ENCODE measurements at places on chromosomes 3 and 15. TPM values are rescaled to one million over a fixed set of nuclear protein-coding genes. Genes with fewer than 3 reads are reported as not detected.

ARPP21 gene
- not detected for total RNA-seq

LMAN1L gene
- total RNA-seq: not detected

LINGO1 gene
- total RNA-seq: 3.0 TPM

GP5 gene
- total RNA-seq: not detected

GOLGA8K gene
- total RNA-seq: 1.7 TPM

ZBBX gene
- total RNA-seq: not detected

PIAS1 gene
- 17.1 TPM for total RNA-seq

PLA1A gene
- total RNA-seq: 1.6 TPM

MBD4 gene
- total RNA-seq: 15.2 TPM

DGKG gene
- 0.85 TPM for total RNA-seq

PAQR5 gene
- 7.2 TPM for total RNA-seq

EPHB1 gene
- total RNA-seq: 0.69 TPM

PAK6 gene
- total RNA-seq: 5.7 TPM

TMCO5A gene
- not detected for total RNA-seq

CELF6 gene
- total RNA-seq: 0.92 TPM

B3GALNT1 gene
- 5.4 TPM for total RNA-seq

NUP210 gene
- total RNA-seq: 8.8 TPM

TBCCD1 gene
- 5.6 TPM for total RNA-seq

CDHR4 gene
- total RNA-seq: not detected
